NCI-H1092 (cell line): ENCODE measurements at places on chromosomes 1 and 21.

DNA sequence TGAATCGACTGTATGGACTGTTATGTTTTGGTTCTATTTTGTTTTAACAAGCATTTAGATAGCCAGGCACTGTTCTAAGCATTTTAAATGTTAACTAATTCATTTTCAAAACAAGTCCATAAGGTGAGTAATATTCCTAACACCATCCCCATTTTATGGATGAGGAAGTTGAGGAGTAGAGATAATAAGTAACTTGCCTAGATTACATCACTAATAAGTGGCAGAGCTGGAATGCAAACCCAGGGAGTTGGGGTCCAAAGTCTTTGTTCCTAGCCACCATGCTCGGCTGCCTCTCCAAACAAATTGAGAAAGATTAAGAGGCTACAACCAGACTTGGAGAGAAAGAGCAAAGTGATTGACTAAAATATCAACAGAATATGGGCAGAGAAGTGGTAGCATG, 12.6 kb upstream of the LEPR start:
- no peak for DNase-seq

GRCh38 chr1:59878370-59878769, 48.2 kb downstream of the CYP2J2 start:
- no peak for DNase-seq

DNA sequence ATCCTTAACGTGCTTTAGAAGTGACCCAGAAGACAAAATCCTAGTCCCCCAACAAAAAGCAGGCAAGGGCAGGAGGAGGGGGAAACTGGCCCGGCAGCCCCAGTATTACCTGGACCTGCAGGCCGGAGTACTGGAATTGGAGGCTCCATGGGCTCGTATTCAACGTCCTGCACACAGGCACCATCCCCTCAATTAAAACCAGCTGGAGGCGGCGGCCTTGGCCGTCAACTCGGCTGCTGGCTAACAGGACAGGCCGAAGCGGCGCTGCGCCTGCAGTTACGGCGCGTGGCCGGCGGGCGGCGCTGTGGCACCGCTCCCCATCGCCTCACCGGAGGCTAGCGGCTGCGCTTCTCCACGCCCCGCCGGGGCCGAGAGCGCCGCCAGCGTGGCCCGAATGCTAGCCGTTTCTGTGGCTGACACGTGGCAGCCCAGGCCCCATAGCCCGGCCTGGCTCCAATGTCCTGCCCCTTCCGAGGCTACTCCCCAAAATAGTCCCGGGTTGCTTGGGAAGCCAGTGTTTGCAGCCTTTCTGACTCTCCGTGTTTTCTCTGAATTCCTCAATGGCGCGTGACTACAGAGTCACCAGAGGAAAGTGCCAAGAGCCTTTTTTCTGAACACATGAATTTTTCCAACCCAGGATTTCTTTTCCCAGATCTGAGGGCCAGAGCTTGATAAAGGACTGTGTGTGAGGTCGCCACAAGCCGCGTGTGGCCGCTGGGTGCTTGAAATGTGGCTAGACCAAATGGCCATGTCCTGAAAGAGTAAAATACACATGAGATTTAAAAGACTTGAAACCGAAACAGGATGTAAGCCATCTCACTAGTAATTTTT, 82.5 kb downstream of the HHIPL2 start:
- DNase-seq, result peak; percentile 61

- DNase-seq, result no peak
These were observed 3.6 kb downstream of the KRTAP21-3 start for GRCh38 chr21:30714946-30715345.

DNA sequence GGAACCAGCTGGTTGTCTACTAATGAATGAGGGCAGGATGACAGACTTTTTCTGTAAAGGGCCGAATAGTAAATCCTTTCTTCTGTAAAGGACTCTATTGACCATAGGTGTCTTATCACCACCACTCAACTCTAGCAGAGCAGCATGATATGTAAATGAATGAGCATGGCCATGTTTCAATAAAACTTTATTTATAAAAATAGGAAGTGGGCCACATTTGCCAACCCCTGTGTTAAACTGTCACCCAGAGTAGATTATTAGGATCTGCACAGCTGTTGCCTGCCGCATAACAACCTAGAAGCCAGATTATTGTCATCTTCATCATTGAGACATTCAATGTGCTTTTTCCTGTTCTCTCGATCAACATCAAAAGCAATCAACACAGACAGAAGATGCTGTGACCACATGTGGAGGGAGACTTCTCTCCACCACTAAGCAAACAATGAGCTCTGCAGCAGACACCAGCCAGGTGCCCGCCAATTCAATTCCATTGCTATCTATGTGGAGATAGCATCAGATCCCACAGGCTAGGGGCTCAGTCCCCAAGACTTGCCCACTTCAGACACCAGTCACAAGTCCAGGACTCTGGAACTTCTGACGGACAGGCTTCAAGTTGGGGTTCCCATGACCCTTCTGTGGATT, 6.8 kb upstream of the EFHD2 start:
- DNase-seq, result no peak

DNA sequence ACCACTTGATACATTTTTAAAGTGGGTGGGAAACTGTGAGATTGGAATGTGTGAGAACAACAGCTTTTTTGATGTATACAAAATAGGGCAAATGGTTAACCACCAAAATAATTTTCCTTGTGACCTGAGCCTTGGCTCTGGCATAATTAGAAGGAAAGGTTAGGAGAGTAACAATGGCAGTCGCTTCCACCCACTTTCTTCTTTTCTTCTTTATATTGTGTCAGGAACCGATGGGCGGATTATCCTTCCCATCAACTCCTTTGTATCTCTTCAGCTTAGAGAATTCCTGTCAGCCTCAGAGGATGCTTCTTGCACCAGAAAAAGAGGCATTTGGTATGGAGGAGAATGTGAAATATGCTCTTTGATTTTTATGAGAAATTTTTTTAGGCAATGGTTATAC, 90.6 kb downstream of the SDCCAG8 start:
- no peak for DNase-seq

- peak; percentile 72 for DNase-seq
These were observed at the start of gene SUMO3 for GRCh38 chr21:44817914-44818639. Gene SUMO3, minus strand, starts transcription at chr21:44818062. Its CDS starts 94 bp downstream, at chr21:44817968.

DNA sequence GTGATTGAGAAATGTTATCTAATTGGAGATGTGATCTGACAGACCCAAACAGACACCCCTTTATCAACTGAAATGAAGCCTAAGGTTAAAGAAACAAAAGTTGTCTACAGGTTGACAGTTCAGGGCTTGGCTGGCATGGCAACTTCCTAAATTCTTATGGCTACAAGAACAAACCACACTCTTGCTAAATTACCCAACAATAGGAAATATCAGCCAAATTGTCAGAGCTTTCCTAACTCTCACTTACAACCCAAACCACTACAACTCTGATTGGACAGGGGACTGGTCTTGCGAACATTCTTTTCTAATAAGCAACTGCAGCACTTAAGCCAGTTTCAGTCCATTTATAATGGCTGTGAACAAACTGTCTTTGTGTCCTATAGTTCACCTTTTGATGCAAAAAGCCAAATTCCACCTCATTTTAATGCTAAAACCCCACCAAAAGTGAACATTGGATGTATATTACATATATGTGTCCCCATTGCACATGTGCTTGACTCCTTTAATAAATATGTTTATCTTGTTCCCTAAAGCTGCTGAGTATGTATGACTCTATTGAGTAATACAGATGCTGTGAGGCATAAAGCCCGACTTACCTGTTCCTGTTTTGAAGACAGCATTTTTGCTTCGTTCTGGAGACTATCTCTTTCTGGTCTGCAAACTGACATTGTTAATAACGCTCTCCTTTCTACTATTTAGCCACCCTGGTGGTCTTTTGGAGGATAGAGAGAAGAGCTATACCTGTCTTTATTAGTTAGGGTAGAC, 101.3 kb upstream of the HMCN1 start:
- no peak for DNase-seq

DNA sequence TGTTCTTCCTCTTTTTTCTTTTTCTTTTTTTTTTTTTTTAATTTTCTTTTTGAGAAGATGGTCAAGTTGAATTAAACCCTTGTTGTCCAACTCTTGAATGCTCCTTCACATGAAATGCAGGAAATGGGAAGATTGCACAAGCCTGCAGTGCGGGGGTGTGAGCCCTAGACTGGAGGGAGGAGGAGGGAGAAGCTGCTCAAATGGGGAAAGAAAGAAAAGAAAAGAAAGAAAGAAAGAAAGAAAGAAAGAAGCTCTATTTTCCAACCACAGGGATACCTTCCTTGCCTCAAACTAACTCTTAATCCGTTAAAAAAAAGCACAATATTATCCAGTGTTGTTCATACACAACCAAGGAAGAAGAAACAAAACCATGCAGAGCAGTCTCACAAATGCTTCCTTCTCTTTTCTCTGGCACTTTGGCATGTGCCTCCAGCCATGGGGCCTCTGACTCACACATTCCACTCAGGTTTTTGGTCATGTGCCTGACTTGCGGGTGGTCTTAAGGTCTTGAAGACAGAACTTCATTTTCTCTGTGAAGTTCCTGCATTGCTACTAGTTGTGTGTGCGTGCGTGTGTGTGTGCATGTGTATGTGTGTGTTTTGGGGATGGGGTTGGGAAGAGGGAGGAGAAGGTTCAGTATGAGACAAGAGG, 276.1 kb downstream of the RPS6KC1 start:
- no peak for DNase-seq

DNA sequence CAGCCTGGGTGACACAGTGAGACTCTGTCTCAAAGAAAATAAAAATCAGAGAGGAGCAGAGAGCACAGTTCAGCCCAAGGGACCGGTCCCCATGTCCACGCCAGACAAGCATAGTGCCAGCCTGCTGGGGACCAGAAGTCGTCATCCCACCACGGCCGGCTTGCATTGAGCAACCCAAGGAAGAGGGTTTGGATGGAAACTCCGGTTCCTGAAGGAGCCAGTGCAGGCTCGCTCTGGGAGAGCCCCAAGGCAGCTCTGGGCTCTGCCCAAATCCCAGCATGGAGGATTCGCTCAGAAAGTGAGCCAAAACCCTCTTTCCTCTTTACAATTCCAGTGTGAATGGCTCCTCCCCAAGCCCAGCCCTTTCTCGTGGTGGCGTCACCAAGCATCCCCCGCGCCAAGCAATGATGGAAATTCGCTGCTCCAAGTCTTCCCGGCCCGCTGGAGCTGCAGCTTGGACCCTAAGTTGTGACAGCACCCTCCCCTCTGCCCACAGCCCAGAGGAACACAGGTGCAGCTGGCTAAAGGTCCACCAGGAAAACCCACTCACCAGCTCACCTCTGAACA, 64.1 kb upstream of the SLC25A33 start:
- no peak for DNase-seq

GRCh38 chr21:25649146-25649545, 10.1 kb downstream of the JAM2 start:
- no peak for DNase-seq

- DNase-seq, result no peak
These were observed 151.7 kb downstream of the NR5A2 start for GRCh38 chr1:200179126-200179780.

- DNase-seq, result peak; percentile 18
These were observed 69.6 kb downstream of the SDCCAG8 start for GRCh38 chr1:243325305-243325890.

DNA sequence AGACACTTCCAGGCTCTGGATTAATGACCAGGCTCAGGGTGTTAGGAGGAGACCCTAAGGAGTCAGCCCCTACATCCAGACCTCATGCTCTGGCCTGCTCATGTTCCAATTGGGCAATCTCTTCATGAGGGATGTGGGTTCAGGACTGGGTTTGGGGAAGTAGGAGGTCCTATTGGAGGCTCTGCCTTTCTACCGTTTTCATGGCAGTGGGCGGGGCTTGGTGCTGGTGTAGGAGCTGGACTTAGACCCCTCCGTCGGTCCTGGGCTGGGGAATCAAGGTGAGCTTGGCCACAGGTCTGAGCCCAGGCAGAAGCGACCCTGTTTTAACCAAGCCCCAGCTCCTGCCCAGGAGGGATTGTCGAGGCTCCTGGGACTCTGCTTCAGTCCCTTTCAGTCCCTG, 123.4 kb downstream of the PRDM16 start:
- no peak for DNase-seq

GRCh38 chr1:205421798-205422197, at the start of gene LEMD1:
Gene LEMD1, minus strand, starts transcription at chr1:205422056. Its CDS starts 1,520 bp downstream, at chr1:205420536.
- peak; percentile 25 for DNase-seq

GRCh38 chr1:58763214-58763613, 20.6 kb downstream of the JUN start:
- no peak for DNase-seq

- no peak for DNase-seq
These were observed 8.0 kb downstream of the TMEM81 start for GRCh38 chr1:205076245-205076761.

DNA sequence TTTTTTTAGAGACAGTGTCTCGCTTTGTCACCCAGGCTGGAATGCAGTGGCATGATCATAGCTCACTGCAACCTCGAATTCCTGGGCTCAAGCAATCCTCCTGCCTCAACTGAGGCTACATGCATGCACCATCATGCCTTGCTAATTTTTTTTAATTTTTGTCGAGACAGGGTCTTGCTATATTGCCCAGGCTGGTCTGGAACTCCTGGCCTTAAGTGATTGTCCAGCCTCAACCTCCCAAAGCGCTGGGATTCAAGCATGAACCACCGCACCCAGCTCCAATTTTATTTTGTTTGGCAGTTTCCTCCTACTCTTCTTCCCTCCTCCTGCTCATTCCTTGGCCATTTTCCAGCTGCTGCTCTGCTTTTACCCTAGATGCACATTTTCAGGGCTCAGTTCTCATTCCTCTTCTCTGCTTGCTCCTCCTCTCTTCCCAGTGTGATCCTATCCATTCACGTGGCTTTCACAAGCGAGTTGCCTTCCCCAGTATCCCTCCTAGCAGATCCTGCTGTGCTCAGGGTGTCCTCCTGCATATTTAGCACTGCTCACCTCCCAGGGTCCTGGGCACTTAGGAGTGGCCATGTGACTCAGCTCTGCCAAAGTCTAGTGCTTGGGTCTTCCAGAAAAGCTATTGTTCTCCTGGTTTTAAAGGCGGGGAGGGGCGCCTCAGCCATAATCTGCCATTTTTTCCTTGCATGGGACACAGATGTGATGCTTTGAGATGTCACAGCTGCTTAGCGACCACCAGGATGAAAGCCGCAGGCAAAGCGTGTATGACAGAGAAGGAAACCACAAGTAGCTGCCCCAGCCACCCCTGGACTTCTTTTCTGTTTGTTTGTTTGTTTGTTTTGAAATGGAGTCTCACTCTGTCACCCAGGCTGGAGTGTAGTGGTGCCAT, 33.7 kb downstream of the PSEN2 start:
- DNase-seq, result no peak

DNA sequence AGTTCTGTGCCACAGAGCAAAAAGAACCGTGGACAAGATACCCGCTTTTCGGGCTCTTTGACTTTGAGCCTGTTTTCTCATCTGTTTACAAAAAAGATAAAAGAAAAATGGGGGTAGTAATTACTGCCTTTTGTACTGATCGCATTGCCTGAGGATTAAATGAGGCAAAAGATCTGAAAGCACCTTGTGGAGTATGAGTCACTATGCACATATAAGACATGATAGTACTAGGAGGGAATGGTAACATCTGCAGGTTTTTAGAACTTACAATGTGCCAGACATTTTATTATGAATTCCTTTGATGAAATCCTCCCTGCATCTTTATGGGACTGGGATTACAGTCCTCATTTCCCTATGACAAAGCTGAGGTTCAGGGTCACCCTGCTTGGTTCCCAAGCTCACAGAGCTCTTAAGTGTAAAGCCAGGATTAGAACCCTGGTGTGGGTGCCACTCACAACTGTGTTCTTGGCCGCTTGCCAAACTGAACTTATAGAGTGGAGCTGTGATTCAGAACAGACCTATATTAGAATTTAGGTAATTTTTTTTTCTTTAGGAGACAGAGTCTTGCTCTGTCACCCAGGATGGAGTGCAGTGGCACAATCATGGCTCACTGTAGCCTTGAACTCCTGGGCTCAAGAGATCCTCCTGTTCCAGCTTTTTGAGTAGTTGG, 1.8 kb downstream of the DISC1 start:
- no peak for DNase-seq

GRCh38 chr1:206924592-206925105, 2.9 kb upstream of the FCMR start:
- DNase-seq, result no peak

- no peak for DNase-seq
These were observed 98.5 kb downstream of the TRIM11 start for GRCh38 chr1:228308085-228308601.
